Esophagus squamous epithelium (tissue), 5 donors: ENCODE measurements at places on chromosomes 7 and 10. TPM values are rescaled to one million over a fixed set of nuclear protein-coding genes. Genes with fewer than 3 reads are reported as not detected.

The ENTPD7 gene
- total RNA-seq: 31.7 TPM

The SFTPA1 gene
- not detected for total RNA-seq

The FGFR2 gene
- total RNA-seq: 55.5 TPM

The NME8 gene
- total RNA-seq: not detected

The TMEM196 gene
- not detected for total RNA-seq

The BLNK gene
- 28.2 TPM for total RNA-seq

The SYT15B gene
- total RNA-seq: 2.0 TPM

The ITGB8 gene
- 24.2 TPM for total RNA-seq

The PRKCQ gene
- total RNA-seq: 0.88 TPM

The ZPBP gene
- total RNA-seq: not detected

The SLC13A4 gene
- 1.7 TPM for total RNA-seq

The ADAMTS14 gene
- 0.38 TPM for total RNA-seq

The MLXIPL gene
- total RNA-seq: 2.2 TPM

The TMEM236 gene
- total RNA-seq: 0.04 TPM

The VIPR2 gene
- 0.45 TPM for total RNA-seq

The EIF3B gene
- total RNA-seq: 155 TPM

DNA sequence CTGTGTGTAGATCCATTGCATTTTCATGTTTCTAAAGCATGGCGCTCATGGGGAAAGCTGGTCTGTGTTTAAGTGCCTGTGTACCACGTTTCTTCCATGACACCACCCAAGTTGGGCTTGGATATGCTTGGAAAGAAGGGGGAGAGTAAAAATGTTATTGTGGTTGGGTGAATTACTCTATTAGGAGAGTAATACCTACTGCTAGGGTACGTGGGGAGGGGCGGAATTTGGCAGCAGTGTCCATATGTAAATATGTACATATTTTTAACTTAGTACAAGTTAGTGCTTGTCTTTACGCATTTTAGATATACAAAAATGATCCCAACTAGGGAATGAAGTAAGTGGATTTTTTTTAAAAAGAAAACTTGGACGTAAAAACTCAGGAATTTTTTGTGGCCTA is 42.9 kb upstream of the SAMD8 start:
- DNase-seq: no peak

DNA sequence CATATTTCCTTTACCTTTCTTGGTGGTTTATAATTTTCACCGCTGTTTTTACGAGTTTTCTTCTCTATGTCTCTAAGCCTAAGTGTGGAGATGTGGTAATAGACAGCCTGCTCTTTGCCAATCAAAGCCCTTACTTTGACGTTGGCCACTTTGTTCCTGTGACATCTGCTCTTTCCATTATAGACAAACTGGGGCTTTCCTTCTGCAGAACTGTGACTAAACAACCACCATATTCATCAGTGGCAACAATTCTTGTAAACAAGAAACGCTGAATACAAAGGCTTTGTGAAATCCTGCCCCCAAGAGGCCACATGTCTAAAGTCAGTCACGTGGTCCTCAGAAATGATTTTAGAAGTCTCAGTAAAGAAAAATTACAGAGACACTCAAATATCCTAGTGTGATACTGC is 59.6 kb upstream of the CAPZA2 start:
- no peak for DNase-seq

DNA sequence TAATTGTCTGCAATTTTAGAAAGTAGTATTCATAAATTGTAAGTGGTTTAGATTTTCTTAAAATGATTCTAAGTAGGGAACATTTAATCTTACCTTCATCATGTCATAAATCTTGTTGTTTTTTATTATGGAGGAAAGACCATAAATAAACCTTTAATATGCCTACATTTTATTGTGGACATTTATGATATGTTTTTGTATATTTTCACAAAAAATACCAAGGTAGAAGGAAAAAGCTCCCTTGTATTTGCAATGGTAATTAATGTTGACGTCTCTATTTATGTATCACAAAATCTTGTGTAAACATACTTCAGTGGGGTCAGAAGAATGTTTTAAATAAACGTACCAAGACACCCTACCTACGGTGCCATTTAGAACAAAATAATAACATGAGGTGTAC is 155.7 kb upstream of the FAM171A1 start:
- DNase-seq: no peak

DNA sequence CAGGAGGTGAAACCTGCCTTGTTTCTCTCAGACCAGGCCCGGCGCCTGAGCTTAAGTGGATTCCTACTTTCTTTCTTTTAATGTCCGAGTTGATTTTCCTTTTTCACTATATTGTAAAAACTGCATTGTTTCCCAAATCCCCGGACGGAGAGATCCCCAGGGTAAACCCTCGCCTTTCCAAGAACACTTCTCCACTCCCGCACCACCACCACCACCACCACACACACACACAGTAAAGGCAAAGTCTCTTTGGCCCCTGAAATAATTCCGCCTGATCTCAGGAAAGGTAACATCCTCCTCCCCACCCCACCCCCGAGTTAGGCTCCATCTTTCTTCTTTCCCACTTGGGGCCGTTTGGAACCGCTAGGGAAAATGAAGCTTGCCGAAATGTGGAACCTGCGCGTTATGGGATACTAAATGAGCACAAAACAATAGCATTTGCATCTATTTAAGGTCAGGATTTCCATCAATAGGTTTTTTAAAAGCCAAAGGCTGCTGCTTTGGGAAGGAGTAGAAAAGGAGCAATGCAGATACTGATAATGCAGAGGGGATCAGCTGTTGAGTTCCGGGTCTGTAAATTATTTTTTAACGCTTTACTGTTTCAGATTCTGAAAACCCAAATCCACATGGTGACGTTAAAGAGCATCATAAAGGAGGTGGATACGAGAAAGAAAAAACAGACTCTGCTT is 2.5 kb downstream of the HPSE2 start:
- no peak for DNase-seq

GRCh38 chr10:112832361-112832878 is 117.6 kb upstream of the TCF7L2 start:
- no peak for DNase-seq

- DNase-seq: no peak
Measured at GRCh38 chr10:112209684-112210131, 26.1 kb upstream of the GPAM start.

DNA sequence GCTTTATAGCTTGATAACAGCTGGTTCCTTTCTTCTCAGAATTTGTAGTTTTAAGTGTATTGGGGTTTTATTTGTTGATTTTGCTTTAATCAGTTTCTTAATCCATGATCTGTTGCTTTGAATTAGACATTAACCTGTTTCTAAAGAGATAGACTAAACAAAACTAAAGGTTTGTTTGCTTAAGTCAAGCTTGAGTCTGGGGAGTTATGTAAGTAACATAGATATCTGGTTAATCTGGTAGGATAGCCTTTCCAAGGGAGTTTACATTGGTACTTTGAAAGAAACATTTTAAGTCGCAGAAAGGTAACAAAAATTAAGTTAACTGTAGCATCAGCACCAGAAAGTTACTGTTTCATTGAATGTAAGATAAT is 5.4 kb downstream of the PPP2R2D start:
- no peak for DNase-seq

DNA sequence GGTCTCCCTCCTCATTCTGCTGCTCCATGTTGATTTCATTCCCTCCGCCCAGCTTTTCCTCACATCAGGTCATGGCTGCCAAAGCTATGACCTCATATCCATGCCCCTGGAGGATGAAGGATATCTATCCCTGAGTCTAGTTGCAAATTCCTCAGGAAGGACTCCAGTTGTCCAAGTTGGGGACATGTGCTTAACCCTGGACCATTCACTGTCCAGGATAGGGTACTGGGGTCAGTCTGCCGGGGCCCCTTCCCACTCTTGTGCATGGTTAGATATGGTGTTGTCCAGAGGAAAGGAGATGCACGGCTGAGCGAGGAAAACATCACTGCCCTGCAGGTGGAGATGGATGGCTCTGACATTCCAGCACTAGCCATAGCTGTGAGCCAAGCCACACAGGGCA is 51.9 kb upstream of the COMTD1 start:
- DNase-seq: no peak

DNA sequence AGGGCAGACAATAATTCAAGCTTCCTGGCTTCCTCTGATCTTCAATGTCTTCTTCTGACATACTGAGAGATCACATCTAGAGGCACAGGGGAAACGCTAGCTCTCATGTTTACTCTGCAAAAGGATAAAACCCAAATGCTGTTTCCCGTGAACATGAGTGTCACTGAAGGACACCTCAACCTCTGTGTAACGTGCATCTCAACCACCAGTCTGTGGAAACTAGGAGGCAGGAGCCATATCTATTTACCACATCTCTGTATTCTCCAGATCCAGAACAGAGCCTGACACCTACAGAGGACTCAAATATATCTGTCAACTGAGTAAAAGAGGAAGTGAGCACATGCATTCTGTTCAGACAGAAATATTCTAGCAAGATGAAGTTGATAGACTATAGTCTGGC is 140.3 kb upstream of the TARP start:
- no peak for DNase-seq

GRCh38 chr7:111012799-111013675 is 77.9 kb upstream of the LRRN3 start:
- no peak for DNase-seq

DNA sequence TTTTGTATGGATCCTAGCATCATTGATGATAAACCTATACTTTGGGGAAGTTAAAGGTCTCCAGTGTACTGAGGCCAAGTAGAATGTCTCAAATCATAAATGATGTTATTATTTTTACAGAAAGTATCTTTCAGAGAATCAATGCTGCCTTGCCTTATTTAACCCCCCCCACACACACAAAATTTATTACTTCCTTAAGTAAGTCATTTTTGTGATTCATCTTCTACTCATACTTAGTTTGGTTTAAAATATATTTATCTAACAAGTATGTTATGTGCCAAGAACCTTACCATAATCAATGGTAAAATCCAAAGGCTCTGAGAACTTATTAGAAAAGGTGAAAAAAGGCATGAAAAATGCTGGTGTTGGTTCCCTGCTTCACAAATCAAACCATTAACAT is 18.8 kb upstream of the CLDN12 start:
- DNase-seq: no peak

DNA sequence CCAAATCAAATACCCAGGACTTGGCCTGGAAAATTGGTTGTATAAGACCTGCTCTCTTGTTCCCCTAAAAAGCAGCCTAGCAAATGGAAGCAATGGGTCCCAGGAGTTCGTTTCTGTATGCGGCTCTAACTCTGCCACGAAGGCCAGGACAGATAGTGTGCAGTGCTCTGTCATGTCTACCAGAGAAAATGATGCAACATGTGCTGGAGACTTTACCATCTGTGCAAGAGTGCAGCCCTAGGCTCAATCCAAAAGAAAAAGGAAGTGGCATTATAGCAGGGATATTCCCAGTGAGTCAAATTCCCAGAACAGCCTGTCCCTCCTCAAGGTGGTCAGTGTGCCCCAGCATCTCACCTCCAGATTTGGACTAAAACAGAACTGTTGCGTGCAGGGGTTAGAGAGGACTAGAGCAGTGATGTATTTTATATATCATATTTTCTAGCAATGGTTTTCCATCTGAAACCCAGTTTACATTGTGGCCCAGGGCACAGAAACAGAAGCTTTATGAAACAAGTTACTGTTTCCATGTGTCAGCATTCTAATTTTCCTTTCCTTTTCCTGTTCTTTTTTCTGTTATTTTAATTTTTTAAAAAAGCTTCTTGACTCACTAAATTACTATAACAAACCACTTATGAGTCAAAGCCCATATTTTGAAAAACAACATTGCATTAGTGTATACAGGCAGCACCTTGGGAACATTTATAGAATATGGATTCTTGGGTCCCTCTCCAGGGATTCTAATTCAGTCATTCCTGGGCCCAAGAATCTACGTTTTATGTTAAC is 311.2 kb downstream of the RNLS start:
- DNase-seq: no peak

- DNase-seq: no peak
Measured at GRCh38 chr7:29410996-29411395, 152.6 kb upstream of the PRR15 start.

DNA sequence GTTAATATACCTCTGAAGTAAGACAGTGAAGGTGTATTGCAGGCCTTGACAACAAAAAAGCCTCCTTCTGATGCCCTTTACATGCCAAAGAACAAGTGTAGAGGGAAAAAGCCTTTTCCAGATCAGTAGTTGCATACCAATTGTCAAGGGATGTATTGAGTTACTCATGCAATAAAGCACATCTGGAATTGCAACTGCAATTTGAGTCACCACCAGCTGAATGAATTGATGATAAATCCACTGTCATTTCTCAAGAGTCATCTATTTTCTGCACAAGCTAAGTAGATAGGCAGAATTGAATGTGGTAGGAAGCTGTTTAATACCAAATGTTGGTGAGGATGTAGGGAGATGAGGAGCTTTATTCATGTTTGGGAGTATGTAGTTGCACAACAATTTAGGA is 325.9 kb upstream of the SMIM30 start:
- DNase-seq: no peak

DNA sequence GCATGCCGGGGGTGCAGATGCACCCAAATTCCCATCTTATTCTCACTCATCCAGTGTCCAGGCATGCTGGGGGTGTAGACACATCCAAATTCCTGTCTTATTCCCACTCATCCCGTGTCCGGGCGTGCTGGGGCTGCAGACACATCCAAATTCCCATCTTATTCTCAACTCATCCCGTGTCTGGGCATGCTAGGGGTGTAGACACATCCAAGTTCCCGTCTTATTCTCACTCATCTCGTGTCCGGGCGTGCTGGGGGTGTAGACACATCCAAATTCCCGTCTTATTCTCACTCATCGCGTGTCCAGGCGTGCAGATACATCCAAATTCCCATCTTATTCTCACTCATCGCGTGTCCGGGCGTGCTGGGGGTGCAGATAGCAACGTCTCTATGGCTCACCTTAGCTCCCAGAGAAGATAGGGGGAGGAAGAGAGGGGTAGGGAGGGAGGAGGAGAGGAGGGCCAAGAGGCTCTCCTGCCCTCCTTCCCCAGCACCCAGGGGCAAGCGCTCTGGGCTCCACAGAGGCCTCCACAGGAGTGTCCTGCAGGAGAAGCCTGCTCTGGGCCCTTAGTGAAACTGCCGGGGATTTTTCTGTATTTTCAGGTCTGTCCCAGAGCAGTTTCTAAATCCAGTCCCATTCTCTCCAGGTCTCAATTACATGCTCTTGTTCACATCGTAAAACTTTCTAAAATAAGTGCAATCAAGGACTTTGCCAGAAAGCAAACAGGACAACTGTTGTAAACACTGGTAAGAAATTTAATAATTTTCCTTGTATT is 210.8 kb downstream of the DIP2C start:
- no peak for DNase-seq

GRCh38 chr7:151252961-151253711 is 4.6 kb upstream of the SMARCD3 start:
- DNase-seq: no peak

- DNase-seq: no peak
Measured at GRCh38 chr7:130266258-130266960, at the start of gene CPA2. TSS of gene CPA2 (plus strand) at chr7:130266863. CDS start at chr7:130266882, 19 bp downstream.
